ENCODE measurements at places on chromosomes 12 and 14. TPM values are rescaled to one million over a fixed set of nuclear protein-coding genes. Genes with fewer than 3 reads are reported as not detected.

Gene ITPK1
- polyA plus RNA-seq, result 57.1 TPM

Gene KRT82
- not detected for polyA plus RNA-seq

- no peak for DNase-seq
- H3K4me3 ChIP-seq, result no peak overlapping the region
- peaks cover 96% of the 10 kb centered on the region for H3K36me3 ChIP-seq
- no peaks in the 10 kb centered on the region for H3K27me3 ChIP-seq
Observed at GRCh38 chr14:74658535-74659131, 46.6 kb upstream of the LTBP2 start.

- peak; percentile 99 for DNase-seq
- peak overlapping the region; percentile 91 for H3K27ac ChIP-seq
- H3K36me3 ChIP-seq, result no peaks in the 10 kb centered on the region
- no peaks in the 10 kb centered on the region for H3K27me3 ChIP-seq
- H3K4me1 ChIP-seq, result peaks cover 73% of the 10 kb centered on the region
Observed at GRCh38 chr12:124680863-124681778, 113.7 kb upstream of the NCOR2 start.

- H3K36me3 ChIP-seq, result no peaks in the 10 kb centered on the region
- no peak for DNase-seq
- no peak overlapping the region for H3K27ac ChIP-seq
- H3K4me1 ChIP-seq, result peaks cover 7% of the 10 kb centered on the region
Observed at GRCh38 chr12:116116650-116117424, 160.7 kb downstream of the MED13L start.

DNA sequence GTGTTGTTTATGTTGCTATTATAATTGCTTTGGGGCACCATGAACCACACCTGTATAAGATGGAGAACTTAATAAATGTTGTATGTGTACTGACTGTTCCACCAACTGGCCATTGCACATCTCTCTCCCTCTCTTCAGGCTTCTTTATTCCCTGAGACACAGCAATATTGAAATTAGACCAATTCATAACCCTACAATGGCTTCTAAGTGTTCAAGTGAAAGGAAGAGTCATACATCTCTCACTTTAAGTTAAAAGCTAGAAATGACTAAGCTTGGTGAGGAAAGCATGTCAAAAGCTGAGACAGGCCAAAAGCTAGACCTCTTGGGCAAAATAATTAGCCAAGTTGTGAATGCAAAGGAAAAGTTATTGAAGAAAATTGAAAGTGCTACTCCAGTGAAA is 373.3 kb downstream of the RGS6 start:
- H3K36me3 ChIP-seq, result no peaks in the 10 kb centered on the region
- no peaks in the 10 kb centered on the region for H3K27me3 ChIP-seq
- no peak for DNase-seq
- H3K4me1 ChIP-seq, result no peaks in the 10 kb centered on the region
- H3K27ac ChIP-seq, result no peak overlapping the region

- no peak overlapping the region for H3K27ac ChIP-seq
- no peak overlapping the region for H3K4me3 ChIP-seq
- H3K27me3 ChIP-seq, result no peaks in the 10 kb centered on the region
- H3K36me3 ChIP-seq, result no peaks in the 10 kb centered on the region
Observed at GRCh38 chr12:56954057-56954957, 3.1 kb downstream of the RDH16 start.

GRCh38 chr12:129610601-129611120 is 293.2 kb downstream of the TMEM132D start:
- DNase-seq, result no peak
- no peaks in the 10 kb centered on the region for H3K4me1 ChIP-seq
- H3K27me3 ChIP-seq, result no peaks in the 10 kb centered on the region
- no peaks in the 10 kb centered on the region for H3K36me3 ChIP-seq
- H3K4me3 ChIP-seq, result no peak overlapping the region
- H3K27ac ChIP-seq, result no peak overlapping the region
